Adrenal gland (tissue), 19 donors: ENCODE measurements at places on chromosomes 6 and 20. TPM values are rescaled to one million over a fixed set of nuclear protein-coding genes. Genes with fewer than 3 reads are reported as not detected.

The CDC5L gene
- 20.7 TPM for total RNA-seq

DNA sequence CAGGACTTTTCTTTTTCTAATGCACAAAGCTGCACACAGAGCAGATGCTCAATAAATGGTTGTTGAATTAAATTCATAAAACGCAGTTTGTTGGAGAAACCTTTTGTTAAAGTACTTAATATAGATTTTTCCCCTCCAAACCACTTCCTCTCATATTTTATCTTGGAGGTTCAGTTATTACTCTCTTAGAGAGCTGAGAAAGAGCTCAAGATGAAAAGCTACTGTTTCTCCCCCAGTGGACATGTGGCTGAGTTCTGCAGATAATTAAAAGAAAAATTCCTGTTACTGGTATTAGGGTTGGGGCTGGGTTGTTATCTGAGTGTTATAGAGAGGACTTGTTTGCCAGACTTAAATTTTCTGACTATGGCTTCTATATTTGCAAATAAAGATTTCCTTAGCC, 294.0 kb downstream of the TBC1D7 start:
- DNase-seq, result no peak

DNA sequence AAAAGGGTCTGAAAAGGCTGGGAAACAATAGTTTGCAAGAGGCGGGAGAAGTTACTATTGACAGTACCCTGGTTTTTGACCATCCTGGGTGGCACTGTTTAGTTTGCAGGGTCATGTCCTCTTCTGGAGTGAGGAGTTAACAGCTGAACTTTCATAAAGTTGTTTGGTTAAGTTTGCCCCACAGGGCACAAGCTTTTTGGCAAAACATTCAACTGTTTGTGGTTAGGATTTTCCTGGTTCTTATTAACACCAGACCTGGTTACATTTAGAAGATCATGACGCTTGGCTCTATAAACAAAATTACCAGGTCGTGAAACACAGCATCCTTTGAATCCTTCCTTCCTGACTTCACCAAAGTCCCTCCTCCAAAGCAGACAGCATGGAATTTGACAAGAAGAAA, 106.1 kb downstream of the RIN2 start:
- DNase-seq, result no peak

- no peak for DNase-seq
These were observed 231.3 kb upstream of the MARCKS start for GRCh38 chr6:113625850-113626249.

The UNC5CL gene
- total RNA-seq, result 0.52 TPM

The CPNE5 gene
- 0.26 TPM for total RNA-seq

The TCP11 gene
- total RNA-seq, result not detected

DNA sequence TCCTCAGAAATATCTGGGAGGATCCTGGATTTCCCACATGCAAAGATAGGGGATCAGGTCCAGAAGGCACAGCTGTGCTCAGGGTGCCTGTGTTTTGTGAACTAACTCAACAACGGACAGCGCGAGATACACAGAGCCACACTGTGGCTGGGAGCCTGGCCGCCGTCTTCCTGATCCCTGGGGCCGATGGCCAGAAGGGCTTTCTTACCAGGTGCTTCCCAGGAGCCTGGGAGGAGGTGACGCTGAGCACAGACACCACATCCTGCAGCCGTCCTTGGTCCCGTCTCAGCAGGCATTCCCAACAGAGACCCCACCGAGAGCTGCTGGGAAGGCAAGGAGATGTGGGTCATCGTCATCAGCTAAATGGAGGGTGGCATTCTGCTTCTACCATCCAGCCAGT, 144.6 kb upstream of the AFDN start:
- DNase-seq, result no peak

GRCh38 chr6:135226537-135226936, 45.4 kb downstream of the MYB start:
- no peak for DNase-seq

- no peak for DNase-seq
These were observed 78.6 kb upstream of the SLC22A16 start for GRCh38 chr6:110554966-110555460.

DNA sequence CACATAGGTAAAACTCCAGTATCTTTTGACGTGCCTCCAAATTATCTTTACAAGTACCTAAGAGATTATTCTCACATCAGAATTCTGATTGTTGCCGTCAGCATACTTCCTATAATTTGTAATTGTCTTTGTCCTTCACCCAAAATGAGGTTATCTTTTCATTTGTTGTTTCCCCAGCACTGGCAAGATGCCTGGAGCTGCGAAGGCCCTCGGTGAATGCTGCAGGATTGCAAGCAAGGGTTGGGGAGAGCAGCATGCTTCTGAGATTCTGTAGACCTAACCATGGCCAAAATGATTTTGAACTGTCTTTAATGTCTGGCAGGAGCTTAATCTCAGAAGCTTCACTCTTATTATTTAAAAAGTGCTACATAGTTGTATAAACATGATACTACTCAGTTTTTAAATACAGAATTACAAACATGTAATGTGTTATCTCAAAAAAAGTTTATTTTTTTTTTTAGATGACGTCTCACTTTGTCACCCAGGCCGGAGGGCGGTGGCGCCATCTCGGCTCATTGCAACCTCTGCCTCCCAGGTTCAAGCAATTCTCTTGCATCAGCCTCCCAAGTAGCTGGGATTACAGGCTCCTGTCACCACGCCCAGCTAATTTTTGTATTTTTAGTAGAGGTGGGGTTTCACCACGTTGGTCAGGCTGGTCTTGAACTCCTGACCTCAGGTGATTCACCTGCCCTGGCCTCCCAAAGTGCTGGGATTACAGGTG, 88.7 kb downstream of the ELOVL5 start:
- DNase-seq, result peak; percentile 89

DNA sequence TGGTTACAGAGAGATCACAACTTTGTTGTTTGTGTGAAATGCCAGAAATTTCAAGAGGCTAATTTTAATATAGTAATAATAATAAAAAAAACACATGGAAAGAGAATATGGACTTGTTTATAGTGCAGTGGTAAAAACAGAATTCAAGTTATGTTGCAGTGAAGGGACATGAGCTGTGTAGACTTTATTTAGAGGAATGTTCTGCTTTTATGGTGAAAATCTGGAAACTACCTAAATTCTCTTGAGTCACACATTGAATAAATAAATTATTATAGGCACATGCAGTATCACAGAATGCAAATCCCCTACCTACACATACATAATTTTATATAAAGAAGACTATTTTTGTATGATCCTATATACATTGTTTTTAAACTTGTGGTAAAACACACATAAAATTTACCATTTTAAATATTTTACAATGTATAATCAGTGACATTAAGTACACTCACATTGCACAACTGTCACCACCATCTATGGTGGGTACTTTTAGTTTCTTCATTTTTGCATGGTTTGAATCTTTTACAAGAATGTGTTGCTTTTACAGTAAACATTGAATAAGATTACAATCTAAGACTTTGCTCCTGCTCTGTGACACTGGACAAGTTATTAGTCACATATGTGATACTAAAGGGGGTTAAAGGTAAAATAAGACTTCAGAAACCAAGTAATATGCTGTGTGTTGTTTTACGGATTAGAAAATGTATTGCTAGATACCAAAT, 107.4 kb downstream of the B3GAT2 start:
- DNase-seq, result no peak

The ECT2L gene
- total RNA-seq, result 0.19 TPM

DNA sequence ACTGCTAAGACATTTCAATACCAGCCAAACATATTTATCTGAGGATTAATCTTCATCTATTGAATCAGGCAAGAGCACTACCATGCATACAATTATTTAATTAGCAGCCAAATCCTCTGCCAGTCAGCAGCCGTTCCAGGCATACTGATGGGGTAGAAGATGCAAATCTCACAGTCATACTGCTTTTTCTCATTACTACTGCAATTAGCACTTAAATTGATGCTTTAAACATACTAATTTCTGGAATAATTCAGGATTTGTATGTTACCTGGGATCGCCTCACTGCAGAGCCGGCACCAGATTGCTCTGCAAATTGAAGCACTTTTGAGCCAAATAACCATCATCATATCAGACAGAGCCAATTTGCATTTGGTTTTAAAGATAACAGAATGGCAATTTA, 49.9 kb upstream of the SIM1 start:
- DNase-seq, result no peak

- no peak for DNase-seq
These were observed 33.7 kb downstream of the MTHFD1L start for GRCh38 chr6:150899231-150899630.

DNA sequence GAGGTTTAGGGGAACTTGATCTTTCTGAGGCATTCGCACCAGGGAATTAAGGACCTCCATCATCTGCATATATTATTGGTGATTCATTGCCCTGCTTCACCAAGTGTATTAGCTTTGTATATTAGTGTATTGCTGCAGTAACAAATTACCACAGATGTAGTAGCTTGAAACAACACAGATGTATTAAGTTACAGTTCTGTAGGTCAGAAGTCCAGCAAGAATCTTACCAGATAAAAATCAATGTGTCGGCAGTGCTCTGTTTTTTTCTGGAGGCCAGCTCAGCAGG, 65.8 kb downstream of the HMGN3 start:
- no peak for DNase-seq

The DLL1 gene
- total RNA-seq, result 7.6 TPM

GRCh38 chr20:46240065-46240464, 68.2 kb downstream of the CDH22 start:
- DNase-seq, result no peak

The MYBL2 gene
- total RNA-seq, result 0.17 TPM

The LGSN gene
- total RNA-seq, result not detected

The HDGFL1 gene
- total RNA-seq, result not detected
